Lower lobe of right lung (tissue), 2 donors: ENCODE measurements at places on chromosomes 3 and 15. TPM values are rescaled to one million over a fixed set of nuclear protein-coding genes. Genes with fewer than 3 reads are reported as not detected.

DNA sequence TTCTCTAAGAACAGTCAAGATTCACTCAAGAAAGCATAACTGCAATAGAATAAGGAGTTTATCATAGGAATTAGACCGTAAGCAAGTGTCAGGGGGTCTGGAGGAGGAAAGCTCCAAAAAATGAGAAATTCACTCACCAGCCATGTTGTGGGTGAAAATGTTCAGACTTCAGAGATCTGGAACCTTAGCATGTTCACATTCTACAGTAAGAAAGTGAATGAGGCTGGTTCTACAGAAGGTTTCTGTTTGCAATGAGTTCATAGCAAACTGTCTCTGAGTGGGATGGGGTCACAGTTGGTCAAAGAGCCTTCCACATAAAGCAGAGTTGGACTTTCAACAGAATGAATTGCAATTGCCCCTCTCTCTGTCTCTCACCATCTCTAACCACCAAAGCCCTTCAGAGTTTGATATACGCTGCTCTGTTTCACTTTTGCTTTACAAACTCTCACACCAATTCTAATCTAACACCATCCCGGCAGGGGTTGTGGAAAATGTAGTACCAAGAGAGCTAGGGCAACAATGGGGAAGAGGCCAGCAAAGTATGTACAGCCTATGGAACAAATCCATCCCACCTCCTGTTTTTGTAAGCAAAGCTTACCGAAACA lies 581.8 kb upstream of the UBE2E2 start:
- no peak overlapping the region for H3K27ac ChIP-seq
- no peak for DNase-seq
- no peaks in the 10 kb centered on the region for H3K36me3 ChIP-seq
- no peak overlapping the region for H3K4me3 ChIP-seq

GRCh38 chr15:40927873-40928806 lies 1.0 kb upstream of the DLL4 start:
- H3K36me3 ChIP-seq = no peaks in the 10 kb centered on the region
- peak overlapping the region; percentile 31 for H3K27ac ChIP-seq
- peaks cover 78% of the 10 kb centered on the region for H3K4me1 ChIP-seq

- H3K36me3 ChIP-seq = no peaks in the 10 kb centered on the region
- DNase-seq = no peak
- no peaks in the 10 kb centered on the region for H3K27me3 ChIP-seq
- H3K27ac ChIP-seq = no peak overlapping the region
- no peaks in the 10 kb centered on the region for H3K4me1 ChIP-seq
Measured at GRCh38 chr3:139759470-139759869, 81.7 kb upstream of the NMNAT3 start.

GRCh38 chr3:2512881-2513280 lies 414.2 kb downstream of the CNTN4 start:
- H3K4me1 ChIP-seq = no peaks in the 10 kb centered on the region
- no peak overlapping the region for H3K4me3 ChIP-seq
- H3K27me3 ChIP-seq = no peaks in the 10 kb centered on the region
- H3K36me3 ChIP-seq = no peaks in the 10 kb centered on the region
- no peak overlapping the region for H3K27ac ChIP-seq

Gene CDCP1
- 28.7 TPM for total RNA-seq

- H3K4me3 ChIP-seq = no peak overlapping the region
- no peaks in the 10 kb centered on the region for H3K36me3 ChIP-seq
- H3K27me3 ChIP-seq = no peaks in the 10 kb centered on the region
- no peak overlapping the region for H3K27ac ChIP-seq
- H3K4me1 ChIP-seq = peaks cover 8% of the 10 kb centered on the region
Measured at GRCh38 chr15:62402687-62403086, 237.6 kb upstream of the C2CD4B start.

Gene LTF
- 53.5 TPM for total RNA-seq

GRCh38 chr3:140904521-140904920 lies 37.1 kb upstream of the SLC25A36 start:
- H3K4me1 ChIP-seq = no peaks in the 10 kb centered on the region
- no peaks in the 10 kb centered on the region for H3K27me3 ChIP-seq
- no peak overlapping the region for H3K4me3 ChIP-seq
- no peak for DNase-seq
- no peaks in the 10 kb centered on the region for H3K36me3 ChIP-seq

GRCh38 chr15:29090617-29091466 lies 178.8 kb downstream of the NSMCE3 start:
- H3K4me1 ChIP-seq = no peaks in the 10 kb centered on the region
- H3K36me3 ChIP-seq = no peaks in the 10 kb centered on the region
- H3K27ac ChIP-seq = no peak overlapping the region
- H3K27me3 ChIP-seq = no peaks in the 10 kb centered on the region
- DNase-seq = no peak

- no peak overlapping the region for H3K27ac ChIP-seq
- no peaks in the 10 kb centered on the region for H3K4me1 ChIP-seq
- no peaks in the 10 kb centered on the region for H3K27me3 ChIP-seq
- peaks cover 41% of the 10 kb centered on the region for H3K36me3 ChIP-seq
- no peak overlapping the region for H3K4me3 ChIP-seq
Measured at GRCh38 chr3:183745300-183746098, 47.9 kb downstream of the YEATS2 start.

DNA sequence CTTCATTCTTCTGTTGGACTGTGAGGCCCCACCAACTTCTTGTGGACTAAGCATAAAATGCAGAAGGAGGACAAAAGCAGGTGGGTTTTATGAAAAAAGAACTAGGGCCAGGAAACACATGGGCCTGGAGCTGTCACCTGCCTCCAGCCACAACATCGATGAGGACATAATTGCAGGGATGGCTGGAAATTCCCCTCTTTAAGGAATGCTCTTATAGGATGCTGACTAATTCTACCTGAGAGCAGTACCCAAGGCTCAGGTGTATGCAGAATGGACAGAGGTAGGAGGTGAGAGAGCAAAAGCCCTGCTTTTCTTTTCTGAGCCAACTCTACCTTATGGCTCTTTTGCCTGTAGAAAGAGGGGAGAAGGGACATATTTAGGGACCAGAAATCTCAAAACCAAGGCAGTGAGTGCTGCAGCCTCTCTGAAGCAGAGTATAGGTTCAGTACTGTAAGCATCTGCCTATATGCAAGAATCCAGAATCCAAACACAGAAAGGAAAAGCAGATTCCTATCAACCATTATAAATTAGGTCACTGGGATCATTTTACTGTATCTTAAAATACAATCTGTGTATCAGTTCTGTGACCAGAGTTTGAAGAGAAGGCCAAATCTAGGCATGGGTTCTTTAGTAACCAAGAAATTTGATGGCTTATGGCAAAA lies 205.3 kb upstream of the WNT5A start:
- H3K27ac ChIP-seq = no peak overlapping the region
- H3K4me1 ChIP-seq = peaks cover 8% of the 10 kb centered on the region
- H3K4me3 ChIP-seq = no peak overlapping the region
- H3K27me3 ChIP-seq = no peaks in the 10 kb centered on the region
- no peaks in the 10 kb centered on the region for H3K36me3 ChIP-seq
- DNase-seq = no peak

GRCh38 chr3:36729204-36730056 lies 34.9 kb downstream of the DCLK3 start:
- no peak for DNase-seq
- no peak overlapping the region for H3K27ac ChIP-seq

Gene FOXP1
- 138 TPM for total RNA-seq

Gene CSPG5
- 2.3 TPM for total RNA-seq

- DNase-seq = no peak
- peak overlapping the region; percentile 13 for H3K27ac ChIP-seq
- H3K4me1 ChIP-seq = peaks cover 70% of the 10 kb centered on the region
- peaks cover 2% of the 10 kb centered on the region for H3K36me3 ChIP-seq
Measured at GRCh38 chr3:63933459-63933858, 21.3 kb upstream of the SCAANT1 start.

Gene MTFMT
- 15.7 TPM for total RNA-seq

Gene CNTN4
- 10.4 TPM for total RNA-seq

DNA sequence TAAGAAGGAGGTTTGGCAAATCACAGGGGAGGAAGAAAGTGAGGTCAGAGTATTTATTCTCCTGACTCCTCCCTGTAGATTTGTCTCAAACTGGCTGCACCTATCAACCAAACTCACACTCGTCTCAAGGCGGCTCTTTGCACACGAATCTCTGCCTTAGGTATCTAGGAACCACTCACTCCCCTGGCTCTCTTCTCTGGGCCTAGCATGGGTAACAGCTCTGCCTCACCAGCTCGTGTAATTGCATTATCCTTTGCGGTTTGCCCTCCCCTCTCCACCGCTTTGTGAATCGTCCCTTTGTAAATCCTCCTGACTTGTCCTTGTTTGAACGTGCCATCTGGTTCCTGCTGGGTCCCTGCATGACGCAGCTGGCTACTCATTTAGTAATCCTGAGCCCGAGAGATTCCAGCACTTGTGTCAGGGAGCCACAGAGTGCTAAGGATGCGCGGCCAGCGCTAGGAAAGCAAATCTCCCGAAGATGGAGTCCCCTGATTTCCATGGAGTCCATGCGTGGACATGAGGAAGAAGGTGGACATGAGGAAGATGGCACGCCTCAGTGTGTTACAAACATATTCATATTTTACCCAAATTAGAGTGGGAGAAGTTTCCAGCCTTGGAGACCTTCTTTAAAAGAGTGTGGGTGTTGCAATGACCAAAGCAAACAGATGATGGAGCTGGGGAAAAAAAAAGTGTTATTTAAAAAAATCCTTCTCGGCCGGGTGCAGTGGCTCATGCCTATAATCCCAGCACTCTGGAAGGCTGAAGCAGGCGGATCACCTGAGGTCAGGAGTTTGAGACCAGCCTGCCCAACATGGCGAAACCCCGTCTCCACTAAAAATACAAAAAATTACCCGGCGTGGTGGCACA lies 26.7 kb downstream of the NRROS start:
- no peaks in the 10 kb centered on the region for H3K27me3 ChIP-seq
- no peak overlapping the region for H3K27ac ChIP-seq
- H3K4me3 ChIP-seq = no peak overlapping the region
- peaks cover 12% of the 10 kb centered on the region for H3K36me3 ChIP-seq
- H3K4me1 ChIP-seq = peaks cover 17% of the 10 kb centered on the region
- no peak for DNase-seq

GRCh38 chr3:128490650-128490914 lies 2.4 kb downstream of the GATA2 start:
- H3K4me3 ChIP-seq = peak overlapping the region; percentile 65
- peaks cover 60% of the 10 kb centered on the region for H3K4me1 ChIP-seq
- peak overlapping the region; percentile 89 for H3K27ac ChIP-seq
- DNase-seq = no peak
- no peaks in the 10 kb centered on the region for H3K36me3 ChIP-seq
- H3K27me3 ChIP-seq = peaks cover 94% of the 10 kb centered on the region

GRCh38 chr3:197505796-197506548 lies 49.8 kb downstream of the BDH1 start:
- peak; percentile 76 for DNase-seq
- no peak overlapping the region for H3K27ac ChIP-seq
- H3K27me3 ChIP-seq = no peaks in the 10 kb centered on the region
- H3K4me3 ChIP-seq = no peak overlapping the region

DNA sequence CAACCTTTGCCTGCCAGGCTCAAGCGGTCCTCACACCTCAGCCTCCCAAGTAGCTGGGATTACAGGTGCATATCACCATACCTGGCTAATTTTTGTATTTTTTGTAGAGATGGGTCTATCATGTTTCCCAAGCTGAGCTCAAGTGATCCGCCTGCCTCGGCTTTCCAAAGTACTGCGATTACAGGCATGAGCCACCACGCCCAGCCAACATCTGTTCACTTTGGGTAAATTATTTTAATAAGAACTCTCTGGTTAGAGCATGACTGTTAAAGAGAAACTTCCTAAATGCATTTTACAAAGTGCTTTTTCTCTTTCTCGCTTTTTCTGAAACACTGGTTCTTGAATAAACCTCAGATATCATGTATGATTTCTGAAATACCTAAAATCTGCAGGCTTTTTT lies 172.5 kb downstream of the PTPRG start:
- no peaks in the 10 kb centered on the region for H3K27me3 ChIP-seq
- DNase-seq = no peak
- H3K27ac ChIP-seq = no peak overlapping the region
- peaks cover 37% of the 10 kb centered on the region for H3K4me1 ChIP-seq
- H3K4me3 ChIP-seq = no peak overlapping the region

DNA sequence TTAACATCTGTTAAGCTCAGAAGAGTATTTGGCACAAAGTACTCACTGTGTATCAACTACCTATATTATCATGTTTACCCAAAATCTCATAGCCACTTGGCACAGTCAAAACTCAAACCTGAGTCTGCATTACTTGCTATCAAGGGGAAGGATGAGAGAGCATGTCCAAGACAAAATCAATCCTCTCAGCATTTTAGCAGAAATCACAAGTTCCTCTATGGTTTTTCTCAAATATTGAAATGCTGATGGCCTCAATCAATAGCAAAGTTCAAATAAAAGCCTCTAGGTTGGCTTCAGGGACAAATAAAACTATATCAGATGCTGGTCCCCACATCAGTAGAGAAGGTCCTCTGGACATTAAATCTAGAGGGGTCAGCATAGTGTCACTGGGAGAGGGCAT lies 14.3 kb downstream of the TBC1D2B start:
- no peaks in the 10 kb centered on the region for H3K27me3 ChIP-seq
- peak overlapping the region; percentile 86 for H3K27ac ChIP-seq
- H3K4me3 ChIP-seq = no peak overlapping the region
- H3K4me1 ChIP-seq = peaks cover 98% of the 10 kb centered on the region

- H3K36me3 ChIP-seq = no peaks in the 10 kb centered on the region
- H3K4me3 ChIP-seq = no peak overlapping the region
- no peak for DNase-seq
- no peak overlapping the region for H3K27ac ChIP-seq
- no peaks in the 10 kb centered on the region for H3K4me1 ChIP-seq
Measured at GRCh38 chr3:24111711-24112110, 166.6 kb downstream of the NR1D2 start.

DNA sequence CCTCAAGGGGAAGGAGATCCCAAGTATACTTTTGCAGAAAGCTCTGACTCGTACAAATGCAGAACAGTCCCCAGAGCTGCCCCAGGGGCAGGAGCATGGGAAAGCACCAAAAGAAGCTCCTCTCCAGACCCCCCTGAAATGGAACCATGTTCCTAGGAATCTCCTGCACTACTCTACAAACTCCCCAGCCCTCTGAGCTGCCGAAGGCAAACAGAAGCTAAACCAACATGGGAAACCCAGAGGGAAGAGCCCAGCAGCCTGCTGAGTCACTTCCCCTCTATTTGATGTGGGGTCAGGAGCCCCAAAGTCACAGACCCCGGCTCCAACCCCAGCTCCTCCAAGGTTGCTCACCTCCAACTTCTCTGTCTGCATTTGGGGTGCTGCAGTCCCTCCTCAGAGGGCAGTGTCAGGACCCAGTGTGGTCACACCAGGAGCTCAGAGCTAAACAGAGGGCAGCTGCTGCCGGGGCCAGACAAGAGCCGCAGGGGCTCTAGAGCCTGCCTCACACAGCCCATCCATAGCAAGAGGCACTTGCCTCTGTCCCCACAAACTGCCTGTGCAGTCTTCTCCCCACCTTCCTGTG lies 3.8 kb upstream of the PLXNA1 start:
- no peaks in the 10 kb centered on the region for H3K36me3 ChIP-seq
- H3K27ac ChIP-seq = no peak overlapping the region
- H3K4me3 ChIP-seq = no peak overlapping the region
- peaks cover 10% of the 10 kb centered on the region for H3K4me1 ChIP-seq
- no peaks in the 10 kb centered on the region for H3K27me3 ChIP-seq

Gene BFSP2
- total RNA-seq = not detected

GRCh38 chr15:25770618-25771337 lies 92.3 kb downstream of the ATP10A start:
- peaks cover 13% of the 10 kb centered on the region for H3K4me1 ChIP-seq
- H3K4me3 ChIP-seq = no peak overlapping the region
- H3K36me3 ChIP-seq = no peaks in the 10 kb centered on the region
- H3K27ac ChIP-seq = no peak overlapping the region
